ENCODE measurements at places on chromosomes 2 and 18. TPM values are rescaled to one million over a fixed set of nuclear protein-coding genes. Genes with fewer than 3 reads are reported as not detected.

GEN1 gene
- total RNA-seq = 16.6 TPM

FOXI3 gene
- 0.63 TPM for total RNA-seq

CTLA4 gene
- total RNA-seq = not detected

CCDC178 gene
- total RNA-seq = 0.31 TPM

RTKN gene
- 5.0 TPM for total RNA-seq

TUBA4A gene
- 0.94 TPM for total RNA-seq

CD207 gene
- not detected for total RNA-seq

VIL1 gene
- not detected for total RNA-seq

ADD2 gene
- 552 TPM for total RNA-seq

RASGRP3 gene
- 12.2 TPM for total RNA-seq

LRATD1 gene
- 35.1 TPM for total RNA-seq

CD226 gene
- 1.3 TPM for total RNA-seq

MOCOS gene
- 0.31 TPM for total RNA-seq

RAB6C gene
- total RNA-seq = 0.63 TPM

GAD1 gene
- 162 TPM for total RNA-seq

MAIP1 gene
- 26.9 TPM for total RNA-seq

RGPD8 gene
- 75.7 TPM for total RNA-seq

ALPG gene
- not detected for total RNA-seq

ZDBF2 gene
- 34.4 TPM for total RNA-seq

INSIG2 gene
- total RNA-seq = 29.1 TPM

TFPI gene
- 22.2 TPM for total RNA-seq
